ENCODE measurements at places on chromosomes 16 and 17.

GRCh38 chr17:57935833-57936807, 19.1 kb downstream of the CUEDC1 start:
- DNase-seq: no peak

- no peak for DNase-seq
Measured at GRCh38 chr16:25868706-25869370, 177.1 kb downstream of the HS3ST4 start.

DNA sequence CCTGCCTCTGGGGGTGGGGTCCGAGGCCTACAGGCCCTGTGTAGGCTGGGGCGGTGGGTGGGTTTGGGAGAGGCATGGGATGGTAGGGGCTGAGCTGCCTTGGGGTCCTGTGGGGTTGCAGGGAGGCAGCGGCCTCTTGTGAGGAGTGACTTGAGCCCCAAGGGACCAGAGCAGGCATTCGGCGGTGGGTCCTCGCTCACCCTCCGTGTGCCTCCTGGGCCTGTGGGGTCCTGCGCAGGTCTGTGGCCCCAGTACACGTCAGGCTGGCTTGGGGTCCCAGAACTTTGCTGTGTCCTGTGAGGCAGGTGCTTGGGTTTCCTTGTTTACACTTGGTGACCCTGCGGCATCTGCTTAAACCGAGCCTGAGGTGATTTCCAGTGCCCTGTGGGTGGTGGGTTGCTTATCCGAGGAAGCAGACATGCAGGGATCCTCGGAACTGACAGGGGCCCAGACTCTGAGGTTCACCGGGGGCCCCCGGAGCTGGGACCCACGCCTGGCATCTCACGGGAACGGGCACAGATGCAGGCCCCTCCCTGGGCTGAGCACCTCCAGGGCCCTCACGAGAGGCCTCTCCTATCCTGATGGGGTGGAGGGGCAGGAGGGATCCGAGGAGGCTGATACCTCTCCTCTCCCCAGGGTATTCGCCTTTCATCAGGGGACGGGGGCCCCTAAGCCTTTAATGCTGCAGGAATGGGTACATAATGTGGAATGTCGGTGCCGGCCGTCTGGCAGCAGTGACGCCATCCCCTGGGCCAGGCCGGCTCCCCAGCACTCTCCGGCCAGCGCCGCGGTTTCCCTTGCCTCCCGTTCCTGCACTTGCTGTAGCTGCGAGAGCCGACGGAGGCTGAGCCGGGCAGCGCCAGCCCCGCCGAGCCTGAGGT, 7.7 kb downstream of the METRNL start:
- no peak for DNase-seq

DNA sequence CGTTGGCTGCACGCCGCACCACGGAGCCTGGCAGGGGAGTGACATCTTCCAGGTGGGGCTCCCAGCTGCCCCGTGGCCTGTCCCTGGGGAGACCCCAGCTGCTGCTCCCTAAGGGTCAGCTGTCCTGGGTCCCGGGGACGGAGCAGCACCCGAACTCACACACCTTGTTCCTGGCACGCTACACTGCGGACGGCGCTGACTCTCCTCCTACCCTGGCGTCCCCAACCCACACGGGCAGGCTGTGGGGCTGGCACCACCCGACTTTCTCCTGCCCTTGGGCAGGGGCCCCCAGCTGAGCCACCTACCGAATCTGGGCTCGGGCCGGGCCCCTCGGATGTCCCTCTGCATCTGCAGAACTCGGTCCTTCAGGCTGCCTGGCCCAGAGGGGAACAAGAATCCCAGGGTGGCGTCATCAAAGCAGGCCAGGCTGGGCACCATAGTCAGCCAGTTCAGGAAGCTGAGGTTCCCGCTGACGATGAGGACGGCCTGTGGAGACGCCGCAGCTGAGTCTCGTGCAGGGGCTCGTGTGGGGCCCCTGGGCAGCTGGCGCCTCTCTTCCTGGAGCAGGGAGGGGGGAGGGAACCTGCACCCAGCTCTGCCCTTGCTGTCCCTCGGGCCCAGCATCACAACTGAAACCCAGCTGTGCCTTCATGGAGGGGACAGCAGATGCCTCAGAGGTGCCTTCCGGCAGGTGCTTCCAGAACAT, 70.5 kb upstream of the GNG13 start:
- DNase-seq: no peak

- DNase-seq: no peak
Measured at GRCh38 chr16:67750466-67750865, 31.4 kb upstream of the GFOD2 start.

GRCh38 chr16:84916850-84917249, 94.5 kb downstream of the ZDHHC7 start:
- DNase-seq: no peak

GRCh38 chr17:48612854-48613691, 2.0 kb downstream of the HOXB8 start:
- no peak for DNase-seq

- DNase-seq: no peak
Measured at GRCh38 chr16:24996301-24996700, 18.9 kb downstream of the ARHGAP17 start.

DNA sequence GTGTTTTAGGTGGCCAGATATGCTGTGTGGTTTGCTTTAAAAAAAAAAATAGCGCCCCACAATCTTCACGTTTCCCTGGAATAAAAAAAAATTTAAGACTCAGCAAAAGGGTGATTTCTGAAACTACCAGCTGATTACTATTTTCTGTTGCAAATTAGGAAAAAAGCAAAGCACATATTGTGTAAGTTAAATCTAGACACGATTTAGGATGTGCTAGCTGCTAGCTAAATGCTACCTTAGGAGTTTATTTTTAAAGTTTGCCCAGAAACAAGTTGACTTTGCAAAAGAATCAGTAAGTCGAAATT, 944 bp upstream of the MARF1 start:
- no peak for DNase-seq

DNA sequence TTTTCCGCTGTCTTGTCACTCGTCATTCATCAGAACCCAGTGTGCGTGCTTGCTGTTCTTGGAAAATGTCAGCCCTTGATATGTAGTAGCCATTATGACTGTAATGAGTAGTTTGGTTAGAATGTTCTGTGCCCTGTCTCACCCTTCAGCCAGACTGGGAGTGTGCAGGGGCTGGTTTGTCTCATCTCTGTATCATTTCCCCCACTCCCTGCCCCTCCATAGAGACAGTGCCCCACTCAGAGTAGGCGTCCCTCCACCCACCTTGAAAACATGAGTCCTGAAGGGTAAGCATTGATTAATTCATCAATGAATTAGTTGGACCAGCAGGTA, 137.0 kb upstream of the PLCG2 start:
- DNase-seq: no peak

DNA sequence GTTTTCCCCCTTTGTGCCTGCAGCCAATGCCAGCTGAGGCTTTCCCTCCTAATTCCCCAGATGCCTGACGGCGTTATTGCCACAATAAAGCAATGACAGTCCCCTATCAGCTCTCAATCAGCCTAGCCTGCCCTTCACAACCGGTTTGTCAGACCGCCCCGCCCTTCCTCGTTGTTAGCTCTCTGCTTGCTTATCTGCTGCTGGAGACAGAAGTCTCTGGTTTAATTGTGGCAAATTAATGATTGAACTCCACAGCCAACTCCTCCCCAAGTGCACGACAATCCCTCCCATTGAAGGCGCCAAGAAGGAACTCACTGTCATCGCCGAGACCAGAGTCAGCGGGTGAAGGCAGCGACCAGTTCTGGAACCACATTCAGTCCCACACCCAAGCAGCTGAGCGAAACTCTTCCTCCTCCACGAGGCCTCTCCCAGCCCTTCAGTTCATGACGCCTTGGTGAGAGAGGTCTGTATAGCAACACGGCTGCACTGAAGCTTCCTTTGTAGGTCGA, 474.4 kb downstream of the SLC39A11 start:
- no peak for DNase-seq

- no peak for DNase-seq
Measured at GRCh38 chr17:57560319-57560705, 184.8 kb downstream of the CCDC182 start.

DNA sequence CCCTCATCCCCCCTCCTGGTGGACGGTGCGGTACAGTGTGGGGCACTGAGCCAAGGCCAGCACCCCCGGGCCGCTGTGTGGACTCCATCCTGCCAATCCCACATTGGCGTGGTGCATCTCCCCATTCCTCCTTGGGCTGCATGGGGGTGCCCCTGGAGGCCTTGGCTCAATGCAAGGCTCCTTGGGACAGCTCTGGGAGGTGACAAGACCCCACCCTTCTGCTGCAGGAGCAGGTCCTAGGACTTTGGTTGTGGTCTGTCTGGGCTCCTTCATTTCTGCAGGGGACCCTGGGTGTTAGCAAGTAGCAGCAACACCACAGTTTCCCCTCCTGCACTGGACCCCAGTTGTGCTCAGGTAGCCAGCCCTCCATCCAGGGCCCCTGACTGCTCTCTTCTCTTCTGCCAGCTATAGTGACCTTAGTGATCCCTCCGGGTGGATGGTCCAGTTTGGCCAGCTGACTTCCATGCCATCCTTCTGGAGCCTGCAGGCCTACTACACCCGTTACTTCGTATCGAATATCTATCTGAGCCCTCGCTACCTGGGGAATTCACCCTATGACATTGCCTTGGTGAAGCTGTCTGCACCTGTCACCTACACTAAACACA, 1.3 kb downstream of the PRSS21 start:
- DNase-seq: no peak

DNA sequence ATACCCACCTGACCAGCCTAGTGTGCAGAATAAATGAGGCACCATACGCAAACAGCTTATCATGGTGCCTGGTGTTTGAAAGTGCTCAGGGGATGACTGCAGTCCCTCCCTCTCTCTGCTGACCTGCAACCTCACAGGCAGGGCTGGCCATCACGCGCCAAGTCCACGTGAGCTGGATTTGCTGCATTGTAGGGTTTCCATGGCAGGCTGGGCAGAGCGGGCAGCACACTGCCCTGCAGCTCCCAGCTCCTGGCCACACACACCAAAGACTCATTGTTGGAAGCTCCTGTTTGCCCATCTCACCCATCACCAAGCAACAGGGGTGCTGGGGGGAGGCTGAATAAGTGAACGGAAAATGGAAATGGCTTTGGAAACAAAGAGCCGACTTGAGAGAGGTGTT, 81.8 kb downstream of the IRX3 start:
- DNase-seq: no peak

DNA sequence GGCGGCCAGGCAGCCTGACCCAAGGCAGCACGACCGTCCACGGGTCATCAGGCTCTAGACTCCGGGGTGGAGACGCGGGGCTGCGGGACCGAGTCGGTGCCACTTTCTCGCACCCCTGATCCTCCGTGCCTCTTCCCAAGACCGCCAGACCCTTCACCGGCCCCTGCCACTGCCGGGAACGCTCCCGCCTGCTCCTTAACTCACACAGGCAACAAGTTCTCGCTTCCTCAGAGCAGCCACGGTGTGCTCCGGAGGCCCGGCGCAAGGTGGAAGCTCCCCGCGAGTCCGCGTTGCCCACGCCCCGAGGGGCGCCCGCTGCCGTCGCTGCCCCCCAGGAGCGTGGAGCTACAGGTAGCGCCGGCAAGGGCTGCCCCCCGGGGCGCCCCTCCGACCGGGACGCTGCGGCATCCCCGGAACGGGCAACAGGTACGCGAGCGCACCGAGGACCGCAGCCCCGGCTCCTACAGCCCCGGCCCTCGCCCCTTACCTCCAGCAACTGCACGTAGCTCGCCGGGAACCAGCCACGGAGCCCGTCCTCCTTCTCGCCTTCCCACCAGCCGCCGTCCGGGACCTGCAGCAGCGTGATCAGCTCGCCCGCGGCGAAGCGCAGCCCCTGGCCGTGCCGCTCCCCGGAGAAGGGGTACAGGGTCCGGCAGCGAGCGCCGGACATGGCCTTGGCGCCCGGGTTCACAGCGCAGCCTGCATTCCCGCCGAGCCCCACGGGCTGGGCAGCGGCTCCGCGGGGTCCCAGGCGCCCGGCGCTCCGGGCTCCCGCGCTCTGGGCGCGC, 491 bp downstream of the GAS7 start:
- no peak for DNase-seq

- no peak for DNase-seq
Measured at GRCh38 chr17:61579347-61579746, 11.7 kb downstream of the NACA2 start.

- DNase-seq: no peak
Measured at GRCh38 chr17:58314706-58315015, 13.9 kb downstream of the TSPOAP1 start.

DNA sequence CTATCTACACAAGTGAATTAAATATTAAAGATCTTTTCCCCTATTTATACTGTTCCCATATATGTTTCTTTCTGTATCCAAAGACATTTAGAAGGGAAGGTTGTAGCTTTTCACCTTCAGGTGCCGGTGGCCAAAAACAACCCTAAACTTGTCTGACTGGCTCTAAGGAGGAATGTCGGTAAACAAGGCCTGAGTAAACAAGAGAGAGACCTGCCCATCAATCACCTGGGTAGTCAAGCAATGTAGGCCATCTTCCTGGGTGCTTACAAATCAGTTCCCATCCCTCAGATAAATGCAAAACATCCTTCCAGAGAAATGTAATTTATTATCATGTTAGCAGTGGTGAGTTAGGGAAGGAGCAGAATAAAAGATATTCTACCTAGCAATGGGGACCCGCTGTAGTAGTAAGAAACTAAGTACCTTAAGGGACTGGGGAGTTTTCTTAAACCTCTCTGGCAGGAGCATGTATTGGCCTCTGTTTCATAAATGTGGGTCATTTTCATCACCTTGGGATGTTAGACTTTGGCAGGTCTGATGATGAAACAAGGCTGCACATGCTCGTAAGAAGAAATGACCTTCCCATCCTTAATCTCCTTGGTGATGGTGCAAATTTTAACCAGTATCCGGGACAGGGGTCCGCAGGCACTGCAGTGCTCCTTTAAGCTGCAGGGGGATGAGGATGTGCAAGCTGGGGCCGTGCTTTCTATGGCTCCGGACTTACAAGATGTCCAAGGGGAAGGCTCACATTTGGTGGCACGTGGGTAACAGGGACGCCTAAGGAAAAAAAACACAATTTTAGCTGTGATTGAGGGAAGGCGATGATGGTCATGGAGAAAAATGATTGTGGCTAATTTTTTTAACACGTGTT, 8.4 kb downstream of the KRT39 start:
- no peak for DNase-seq

- no peak for DNase-seq
Measured at GRCh38 chr17:628089-628941, 86.3 kb downstream of the VPS53 start.

DNA sequence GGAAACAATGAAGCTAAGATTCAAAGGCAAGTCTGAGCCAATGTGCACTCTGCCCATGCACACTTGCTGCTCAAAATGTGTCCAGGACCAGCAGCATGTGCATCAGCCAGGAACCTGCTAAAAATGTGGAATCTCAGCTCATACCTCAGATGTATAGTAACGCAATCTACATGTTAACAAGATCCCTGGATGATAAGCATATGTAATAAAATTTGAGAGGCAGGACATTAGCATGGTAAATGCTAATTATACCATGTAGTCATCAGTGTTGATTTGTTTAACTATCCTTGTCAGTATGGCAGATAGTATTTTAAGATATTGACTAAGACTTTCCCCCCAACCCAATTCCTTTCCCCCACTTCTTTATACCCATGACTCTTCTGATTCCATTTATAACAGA, 379.6 kb downstream of the TOX3 start:
- DNase-seq: no peak

Data from stimulated activated CD8-positive, alpha-beta memory T cell treated with anti-CD3 and anti-CD28 coated beads, Interleukin-2, amount 100 ng/mL, for 1 hour (primary cell).